ENCODE measurements at places on chromosomes 7 and 10.

- DNase-seq, result no peak
Observed at GRCh38 chr10:70673043-70673928, 980 bp downstream of the ADAMTS14 start.

- DNase-seq, result no peak
Observed at GRCh38 chr10:95350219-95350829, 59.5 kb upstream of the PDLIM1 start.

- no peak for DNase-seq
Observed at GRCh38 chr10:132002004-132002403, 20.3 kb upstream of the BNIP3 start.

GRCh38 chr10:55351431-55351830 is 550.4 kb upstream of the PCDH15 start:
- no peak for DNase-seq

DNA sequence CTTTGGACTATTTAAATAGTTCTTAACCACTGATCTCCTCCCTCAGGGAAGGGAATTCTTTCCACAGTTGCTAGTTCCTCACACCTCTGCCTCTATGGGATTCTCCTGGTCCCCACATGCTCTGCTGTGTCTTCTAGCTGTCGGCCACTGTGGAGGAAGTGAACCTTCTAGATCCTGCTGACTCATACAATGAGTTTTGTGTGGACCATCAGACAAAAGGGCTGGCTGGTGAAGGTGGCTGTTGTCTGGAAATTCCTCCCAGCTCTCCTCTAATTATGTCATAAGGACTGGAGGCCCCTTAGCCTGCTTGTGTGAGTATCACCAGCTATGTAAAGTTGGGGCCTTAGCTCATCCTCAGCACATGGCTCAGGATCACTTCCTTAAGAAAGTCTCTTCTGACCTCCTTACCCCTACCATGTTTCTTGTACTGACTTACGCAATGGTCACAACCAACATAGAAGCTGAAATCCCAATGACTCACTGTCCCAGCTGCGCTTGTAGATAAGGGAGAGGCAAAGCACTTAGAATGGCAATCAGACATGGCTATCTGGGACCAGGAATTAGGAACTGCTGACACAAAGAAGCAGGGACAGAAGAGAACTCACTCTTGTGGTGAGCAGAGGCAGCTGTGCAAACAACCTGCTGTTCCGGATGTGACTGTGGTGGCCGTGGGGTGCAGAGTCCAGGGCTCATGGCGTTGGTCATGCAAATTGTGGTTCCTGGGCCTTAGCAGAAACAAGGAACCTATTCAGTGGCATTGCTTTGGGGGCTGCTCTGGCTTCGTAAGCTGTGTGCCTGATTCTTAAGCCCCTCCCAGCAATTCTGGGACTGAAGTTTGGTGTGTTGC is 2.5 kb upstream of the MACC1 start:
- peak; percentile 98 for DNase-seq

- no peak for DNase-seq
Observed at GRCh38 chr10:99784727-99785441, 2.4 kb downstream of the ABCC2 start.
